Vagina (tissue), 2 donors: ENCODE measurements at places on chromosomes 7 and 10. TPM values are rescaled to one million over a fixed set of nuclear protein-coding genes. Genes with fewer than 3 reads are reported as not detected.

- no peak for DNase-seq
Observed at GRCh38 chr7:41203542-41203941, 499.3 kb downstream of the INHBA start.

DNA sequence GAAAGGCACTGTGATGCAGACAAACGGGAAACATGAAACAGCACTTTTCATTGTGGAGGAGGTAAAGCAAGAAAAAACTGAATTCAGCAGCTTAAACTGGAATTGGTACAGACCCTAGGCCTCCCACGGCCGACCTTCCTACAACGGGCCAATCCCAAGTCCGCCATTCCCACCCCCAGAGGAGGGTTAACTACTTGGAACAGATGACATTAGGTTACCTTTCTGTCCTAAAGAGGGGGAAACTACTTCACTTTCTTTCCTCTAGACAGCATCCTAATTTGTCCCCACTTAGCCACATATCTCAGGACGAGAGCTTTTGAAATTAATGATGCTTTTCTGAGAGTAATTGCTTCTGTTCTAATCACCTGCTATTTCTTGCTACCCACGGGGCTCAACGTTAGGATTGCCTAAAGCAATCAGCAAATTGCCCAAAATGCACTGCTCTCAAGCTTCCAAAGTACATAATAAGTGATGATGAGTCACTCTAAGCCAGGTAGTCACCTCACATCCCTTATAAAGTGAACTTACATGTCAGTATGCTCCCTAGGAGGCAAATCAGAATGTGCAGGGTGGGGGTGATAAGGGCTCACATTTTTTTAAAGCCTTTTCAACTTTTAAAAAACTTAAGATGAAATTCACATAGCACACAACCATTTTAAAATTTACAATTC, 36.7 kb downstream of the LSM5 start:
- DNase-seq, result no peak

The TMEM140 gene
- 20.4 TPM for total RNA-seq

DNA sequence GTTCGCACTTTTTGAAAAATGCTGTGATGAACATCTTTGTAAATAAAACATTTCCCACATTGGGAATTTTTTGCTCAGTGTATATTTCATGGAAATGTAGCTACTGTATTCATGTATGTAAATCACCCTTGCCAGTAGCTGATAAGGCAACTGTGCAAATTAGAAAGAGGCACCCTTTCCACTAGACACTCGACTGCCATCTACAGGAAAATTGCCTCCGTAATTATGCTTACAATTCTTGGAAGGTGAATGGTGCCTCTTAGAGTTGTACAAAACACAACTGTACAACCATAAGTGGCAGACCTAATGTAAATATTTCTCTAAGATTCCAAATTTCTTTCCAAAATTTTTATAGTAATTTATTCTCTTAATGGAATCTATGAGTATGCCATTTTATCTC, 491.7 kb downstream of the CCSER2 start:
- DNase-seq, result no peak
